ENCODE measurements at places on chromosomes 1 and 21. TPM values are rescaled to one million over a fixed set of nuclear protein-coding genes. Genes with fewer than 3 reads are reported as not detected.

Gene KRTAP20-2
- not detected for total RNA-seq

Gene ADORA1
- total RNA-seq: not detected

Gene RUNX3
- total RNA-seq: 76.4 TPM

Gene SH3D21
- 1.5 TPM for total RNA-seq

Gene MEX3A
- total RNA-seq: not detected

Gene DYRK3
- total RNA-seq: 1.5 TPM

Gene PIP5K1A
- total RNA-seq: 46.7 TPM
